ACHN (cell line): ENCODE measurements at places on chromosomes 12 and 14.

- no peak for DNase-seq
Measured at GRCh38 chr12:89800435-89800834, 91.8 kb upstream of the ATP2B1 start.

GRCh38 chr14:89428546-89429198 lies 11.6 kb upstream of the FOXN3 start:
- peak; percentile 7 for DNase-seq

DNA sequence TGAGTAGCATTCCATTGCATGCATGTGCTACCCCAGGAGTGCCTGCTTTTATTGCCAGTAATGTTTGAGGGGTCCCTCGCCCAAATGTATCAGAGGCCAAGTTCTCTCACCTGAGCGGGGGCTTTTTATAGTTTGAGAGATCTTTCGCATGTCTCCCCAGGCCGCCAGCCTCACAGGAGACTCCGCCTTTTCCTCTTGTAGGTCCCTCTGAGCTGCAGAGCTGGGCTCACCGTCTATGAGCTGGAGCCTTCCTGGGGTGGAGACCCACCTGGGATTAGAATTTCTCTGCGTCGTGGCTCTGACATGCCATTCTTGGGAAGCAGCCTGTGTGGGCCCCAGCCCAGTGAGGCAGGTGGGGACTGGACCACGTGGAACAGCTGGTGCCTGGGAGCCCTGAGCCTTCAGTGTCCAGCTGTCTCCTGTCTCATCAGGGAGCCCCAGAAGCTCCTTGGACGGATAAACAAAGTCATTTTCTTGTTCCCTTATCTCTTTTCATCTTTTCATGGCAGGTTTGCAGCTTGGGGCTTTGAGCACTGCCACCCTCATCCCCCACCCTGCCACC lies 261.7 kb upstream of the CRY1 start:
- no peak for DNase-seq

GRCh38 chr12:100826323-100826722 lies 31.7 kb downstream of the ANO4 start:
- peak; percentile 65 for DNase-seq

GRCh38 chr14:72513965-72514659 lies 379.8 kb downstream of the DPF3 start:
- peak; percentile 56 for DNase-seq

GRCh38 chr12:58818546-58818945 lies 101.8 kb downstream of the LRIG3 start:
- no peak for DNase-seq

- DNase-seq: no peak
Measured at GRCh38 chr12:119052001-119052400, 70.7 kb downstream of the SRRM4 start.

DNA sequence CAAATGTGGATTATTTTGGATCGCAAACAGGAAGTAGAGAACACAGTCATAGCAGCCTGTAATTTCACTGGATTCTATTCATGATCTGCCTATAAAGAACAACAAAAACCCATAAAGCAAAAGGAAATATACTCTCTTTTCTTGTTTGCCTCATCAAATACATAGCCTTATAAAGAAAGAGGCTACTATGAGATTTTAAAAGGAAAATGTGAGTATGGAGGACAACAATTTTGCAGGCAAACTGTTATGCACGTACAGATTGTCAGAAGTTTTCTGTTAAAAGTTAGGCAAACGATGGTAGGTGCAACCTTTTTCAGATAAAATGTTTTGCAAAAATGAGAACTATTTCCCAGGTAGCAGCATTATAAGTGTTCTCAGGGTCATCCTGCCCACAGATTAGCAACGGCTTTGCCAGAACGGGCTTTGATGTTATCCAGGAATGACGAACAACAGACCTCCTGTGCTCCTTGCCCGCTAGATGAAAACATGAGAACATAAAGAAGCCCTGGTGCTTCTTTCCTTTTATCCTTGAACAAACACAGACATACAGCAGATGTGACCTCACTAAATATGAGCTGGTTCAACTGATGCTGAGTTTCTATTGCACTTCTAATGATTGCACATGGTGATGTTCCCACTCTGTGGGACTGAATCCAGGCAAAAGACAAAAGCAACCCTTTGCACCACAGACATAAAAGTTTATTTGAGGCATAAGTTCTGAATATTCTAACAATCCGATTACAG lies 88.1 kb downstream of the ITPR2 start:
- no peak for DNase-seq

- no peak for DNase-seq
Measured at GRCh38 chr14:98878282-98878681, 393.7 kb downstream of the BCL11B start.

DNA sequence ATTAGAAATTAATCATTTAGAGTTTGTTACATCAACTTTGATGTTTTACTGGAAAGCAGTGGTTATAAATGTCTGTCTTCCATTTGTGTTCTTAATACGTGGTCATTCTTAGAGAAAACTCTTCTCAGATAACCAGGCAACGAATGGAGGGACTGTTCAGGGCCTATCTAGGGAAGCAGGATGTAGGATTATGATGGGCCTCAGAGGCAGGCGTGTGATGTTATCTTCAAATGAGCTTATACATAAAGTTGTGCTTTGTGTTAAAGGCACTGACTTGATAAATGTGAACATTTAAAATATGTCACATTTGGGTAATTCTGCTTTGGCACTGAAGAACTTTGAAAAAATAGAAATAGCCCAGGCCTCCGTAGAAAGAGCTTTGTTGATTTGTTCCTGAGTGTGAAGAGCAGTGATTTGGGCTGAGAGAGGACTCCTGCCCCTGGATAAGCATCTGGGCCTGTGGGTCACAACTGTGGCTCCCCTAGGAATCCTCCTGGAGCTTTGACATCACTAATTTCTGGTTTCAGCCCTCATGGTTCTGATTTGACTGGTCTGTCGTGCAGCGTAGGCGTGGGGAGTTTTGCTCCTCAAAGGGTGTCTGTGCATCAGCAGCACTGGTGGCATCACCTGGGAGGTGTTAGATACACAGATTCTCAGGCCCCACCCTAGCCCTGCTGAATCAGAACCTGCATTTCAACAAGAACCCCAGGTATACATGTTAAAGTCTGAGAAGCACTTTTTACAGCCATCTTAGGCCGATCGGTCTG lies 55.4 kb downstream of the SAMD4A start:
- no peak for DNase-seq

DNA sequence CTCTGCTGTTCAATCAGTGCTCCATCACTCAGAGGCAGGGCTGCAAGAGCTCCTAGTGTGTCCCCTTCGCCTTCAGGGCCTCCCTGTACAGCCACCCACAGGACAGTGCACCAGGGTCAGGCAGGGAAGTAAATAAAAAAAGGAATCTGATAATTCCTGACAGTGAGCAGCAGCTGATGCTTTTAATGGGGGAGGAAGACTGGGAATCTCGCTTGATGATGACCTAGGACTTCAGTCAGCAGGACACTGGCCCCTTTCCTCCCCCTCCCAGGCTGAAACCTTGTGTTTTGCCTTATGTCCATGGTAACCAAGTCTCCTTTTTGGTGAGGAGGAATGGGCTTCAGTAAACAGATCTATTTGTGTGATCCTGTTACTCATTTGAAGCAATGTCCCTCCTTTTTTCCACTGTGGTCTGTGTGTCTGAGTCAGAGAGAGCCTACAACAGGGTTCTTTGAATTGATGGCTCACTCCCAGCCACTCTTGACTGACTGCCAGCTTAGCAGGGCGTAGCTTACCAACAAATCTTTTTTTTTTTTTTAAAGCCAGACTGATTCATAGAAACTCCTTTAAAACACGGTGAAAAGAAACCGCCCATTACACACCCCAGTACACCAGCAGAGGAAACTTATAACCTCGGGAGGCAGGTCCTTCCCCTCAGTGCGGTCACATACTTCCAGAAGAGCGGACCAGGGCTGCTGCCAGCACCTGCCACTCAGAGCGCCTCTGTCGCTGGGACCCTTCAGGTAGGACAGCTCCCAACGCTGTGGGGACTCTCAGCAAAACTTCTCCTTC lies at the start of gene EMP1:
EMP1 (plus strand) TSS at position 597 of the 792 bp plus-strand sequence. CDS start 14,785 bp downstream, outside the sequence.
- peak; percentile 100 for DNase-seq

DNA sequence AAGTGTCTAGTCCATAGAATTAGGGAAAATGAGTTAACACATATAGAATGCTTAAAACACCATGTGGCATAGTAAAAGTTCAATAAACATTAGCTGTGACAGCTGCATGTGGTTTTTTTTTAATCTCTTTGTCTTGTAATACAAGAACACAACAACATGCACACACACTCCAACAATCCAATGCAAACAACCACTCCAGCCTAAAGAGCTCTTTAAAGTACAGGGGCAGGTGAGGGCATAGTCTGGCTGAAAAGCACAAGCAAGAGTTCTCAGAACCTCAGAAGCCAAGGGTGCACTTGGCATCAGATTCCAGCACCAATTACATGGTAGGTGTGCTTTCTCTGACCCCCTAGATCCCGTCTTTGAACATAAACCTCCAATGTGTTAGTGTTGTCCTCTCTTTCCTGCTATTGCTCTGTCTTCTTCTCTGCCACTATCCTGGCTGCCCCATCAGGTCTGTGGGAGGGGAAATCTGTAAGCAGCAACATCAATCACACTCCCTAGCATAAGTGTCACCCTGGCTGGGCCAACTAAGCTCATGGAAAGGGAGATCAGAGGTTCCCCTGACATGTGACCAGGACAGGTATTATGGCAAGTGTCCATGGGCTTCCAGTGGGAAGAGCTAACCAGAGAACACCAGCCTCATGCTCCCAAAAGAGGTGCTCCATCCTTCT lies 91.0 kb downstream of the SLC8A3 start:
- DNase-seq: no peak

DNA sequence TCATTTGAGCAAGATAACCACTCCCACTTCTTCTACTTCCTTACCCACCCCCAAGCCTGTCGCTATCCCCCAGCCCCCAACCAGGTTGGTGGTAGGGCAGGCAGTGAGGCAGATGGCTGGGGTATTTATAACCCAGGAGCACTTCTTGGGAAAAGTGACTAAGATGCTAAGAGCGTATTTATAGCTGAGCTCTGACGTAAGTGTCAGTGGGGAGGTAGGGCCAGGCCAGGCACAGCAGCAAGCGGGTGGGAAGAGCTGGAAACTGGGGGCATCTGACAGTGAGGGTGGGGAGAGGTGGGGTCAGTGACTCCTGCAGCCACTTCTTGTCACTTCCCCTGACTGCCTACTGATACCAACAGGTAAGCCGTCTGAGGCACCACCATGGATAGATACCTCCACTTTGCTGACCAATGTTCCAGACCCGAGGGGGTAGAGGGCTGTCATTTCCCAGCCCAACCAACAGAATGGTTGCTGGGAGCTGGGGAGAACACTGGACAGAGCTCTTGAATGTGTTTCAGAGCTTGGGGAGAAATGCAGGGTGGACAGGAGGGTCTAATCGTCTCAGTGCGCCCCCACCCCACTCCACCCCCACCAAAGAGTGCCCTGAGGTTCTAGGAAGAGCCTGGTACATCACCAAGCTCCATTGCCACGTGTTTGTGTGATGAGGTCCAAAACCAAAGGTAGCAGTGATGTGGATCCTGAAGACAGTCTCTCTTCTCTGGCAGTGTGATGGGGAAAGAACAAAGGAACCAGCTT lies 2.7 kb upstream of the INHBE start:
- DNase-seq: no peak

GRCh38 chr12:75853626-75854025 lies 177.9 kb downstream of the PHLDA1 start:
- no peak for DNase-seq

- DNase-seq: no peak
Measured at GRCh38 chr12:52672321-52672933, 7.8 kb downstream of the KRT1 start.

DNA sequence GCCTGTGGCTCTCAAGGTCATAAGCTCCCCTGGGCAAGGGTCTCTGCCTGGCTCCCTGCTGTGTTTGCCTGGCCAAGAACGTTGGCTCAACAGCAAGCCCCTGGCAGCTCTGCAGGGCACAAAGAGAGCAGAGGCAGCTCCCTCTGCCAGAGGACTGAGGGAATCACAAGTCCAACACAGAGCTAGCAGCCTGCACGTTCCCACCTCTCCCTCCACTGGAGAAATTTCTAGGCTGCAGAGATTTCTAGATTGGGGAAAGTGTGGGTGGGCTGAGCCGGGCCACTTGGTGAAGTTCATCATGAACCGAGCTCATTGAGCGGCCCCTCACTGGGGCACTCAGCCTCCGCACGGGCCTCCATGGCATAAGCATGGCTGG lies 19.8 kb downstream of the ZFYVE21 start:
- DNase-seq: no peak

GRCh38 chr14:100605230-100605629 lies 18.0 kb upstream of the BEGAIN start:
- DNase-seq: no peak

DNA sequence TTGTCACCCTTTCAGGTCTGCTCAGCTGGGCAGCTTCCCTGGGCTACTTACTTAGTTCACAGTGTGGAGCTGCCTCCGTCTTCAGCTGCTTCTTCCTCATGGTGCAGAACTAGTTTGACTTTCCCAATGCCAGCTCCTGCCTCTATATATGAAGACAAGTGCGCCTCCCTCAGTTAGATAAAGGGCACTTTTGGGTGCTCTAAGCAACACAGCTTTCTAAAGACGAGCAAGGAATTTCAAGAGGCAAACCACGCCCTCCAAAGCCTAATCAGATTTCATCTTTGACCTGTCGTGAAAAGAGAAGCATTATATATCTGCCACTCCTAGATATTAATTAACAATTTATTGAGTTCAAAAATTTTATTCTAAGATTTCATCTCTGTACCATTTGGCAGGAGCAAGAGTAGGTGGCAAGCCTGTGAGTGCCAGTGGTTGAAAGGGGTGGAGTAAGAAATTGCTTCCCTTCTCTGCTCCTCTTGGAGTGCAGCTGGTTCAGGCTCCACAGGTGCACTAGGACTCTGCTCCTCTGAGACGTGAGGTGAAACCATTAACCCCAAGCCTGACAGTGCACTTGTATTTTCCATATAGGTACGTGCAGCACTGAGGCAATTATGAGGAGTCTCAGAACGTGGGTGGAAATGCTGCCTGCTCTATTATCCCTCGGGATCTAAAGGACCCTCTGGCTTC lies 2.1 kb upstream of the SLC11A2 start:
- DNase-seq: peak; percentile 70

- DNase-seq: no peak
Measured at GRCh38 chr12:79406993-79407392, 283.8 kb downstream of the PAWR start.

- no peak for DNase-seq
Measured at GRCh38 chr12:122961531-122962329, 4.5 kb downstream of the ABCB9 start.

GRCh38 chr14:50031602-50032313 lies 84.6 kb downstream of the VCPKMT start:
- no peak for DNase-seq

- DNase-seq: peak; percentile 97
Measured at GRCh38 chr12:55681142-55682077, 26.3 kb downstream of the ITGA7 start.

GRCh38 chr12:120013659-120014380 lies 24.8 kb downstream of the BICDL1 start:
- DNase-seq: peak; percentile 51

- DNase-seq: no peak
Measured at GRCh38 chr14:103832046-103832445, 15.3 kb downstream of the PPP1R13B start.

DNA sequence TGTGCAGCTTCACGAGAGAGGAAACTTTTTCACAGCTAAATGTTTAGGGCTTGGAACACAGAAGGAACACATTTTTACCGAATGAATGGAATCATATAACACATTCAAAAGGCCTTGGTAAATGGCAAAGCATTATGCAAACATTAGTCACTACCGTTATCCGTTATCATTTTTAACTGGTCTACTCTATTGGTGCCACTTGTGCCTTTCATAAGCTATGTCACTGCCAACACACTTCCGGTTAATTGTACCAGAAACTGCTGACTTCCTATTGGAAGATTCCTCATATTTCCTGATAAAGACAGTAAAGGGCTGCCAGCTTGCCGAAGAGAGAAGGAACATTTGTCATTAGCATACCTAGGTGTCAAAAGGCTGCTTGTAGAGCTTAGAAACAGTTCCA lies 169.2 kb downstream of the APAF1 start:
- DNase-seq: no peak
